ENCODE measurements at places on chromosomes 7 and 10. TPM values are rescaled to one million over a fixed set of nuclear protein-coding genes. Genes with fewer than 3 reads are reported as not detected.

DNA sequence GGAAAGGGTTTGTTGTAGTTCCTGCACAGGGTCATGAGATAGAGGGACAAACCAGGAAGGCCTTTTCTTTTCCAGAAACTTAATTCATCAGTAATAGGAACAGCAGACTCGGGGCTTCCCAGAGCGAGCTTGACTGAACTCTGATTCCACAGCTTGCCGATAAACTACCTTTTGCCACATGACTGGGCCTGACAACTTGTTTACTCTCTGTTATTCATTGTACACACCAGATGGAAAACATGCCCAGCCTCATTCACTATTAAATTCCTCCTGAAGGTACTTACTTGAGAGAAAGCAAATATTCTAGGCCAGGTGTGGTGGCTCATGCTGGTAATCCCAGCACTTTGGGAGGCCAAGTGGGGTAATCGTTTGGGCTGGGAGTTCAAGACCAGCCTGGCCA, 77.1 kb upstream of the FGFR2 start:
- DNase-seq, result no peak

GRCh38 chr10:90432866-90433265, 425.0 kb downstream of the HTR7 start:
- DNase-seq, result no peak

GRCh38 chr10:93245779-93246178, 172.1 kb downstream of the CYP26A1 start:
- no peak for DNase-seq

DNA sequence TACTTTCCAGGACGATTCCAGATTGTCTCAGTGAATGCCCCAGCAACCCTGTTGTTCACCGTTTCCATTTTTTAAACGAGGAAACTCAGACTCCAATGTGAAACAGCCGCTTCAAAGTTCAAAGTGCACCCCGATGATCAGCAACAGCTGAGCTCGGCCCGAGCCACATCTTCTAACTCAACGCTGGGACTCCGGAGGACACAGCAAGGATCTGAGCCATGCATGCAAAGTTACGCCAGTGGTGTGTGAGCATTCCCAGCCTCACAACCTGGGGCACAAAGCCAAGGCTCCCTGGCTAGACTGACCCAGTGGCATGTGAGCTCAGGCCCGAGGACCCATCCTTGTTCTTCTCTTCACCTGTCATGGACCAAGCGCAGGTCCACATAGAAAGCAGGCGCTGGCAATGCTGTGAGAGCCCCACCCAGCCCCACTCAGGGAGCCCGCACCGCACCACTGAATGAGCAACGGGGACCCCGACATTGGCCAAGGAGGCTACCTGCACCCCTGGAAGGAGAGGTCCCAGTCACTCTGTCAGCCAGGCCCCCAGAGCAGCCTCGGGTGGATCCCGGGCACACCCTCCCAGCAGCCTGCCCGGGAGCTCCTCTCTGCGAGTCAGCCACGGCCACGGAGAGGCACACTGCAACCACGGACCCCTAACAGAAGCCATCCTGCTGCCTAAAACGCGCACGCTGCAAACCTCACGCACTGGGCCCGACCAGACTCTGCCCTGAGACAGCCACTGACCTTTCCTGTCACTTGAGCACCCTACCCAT, 82.9 kb downstream of the MAD1L1 start:
- no peak for DNase-seq

GRCh38 chr10:97042081-97042480, 143.7 kb downstream of the SLIT1 start:
- DNase-seq, result no peak

DNA sequence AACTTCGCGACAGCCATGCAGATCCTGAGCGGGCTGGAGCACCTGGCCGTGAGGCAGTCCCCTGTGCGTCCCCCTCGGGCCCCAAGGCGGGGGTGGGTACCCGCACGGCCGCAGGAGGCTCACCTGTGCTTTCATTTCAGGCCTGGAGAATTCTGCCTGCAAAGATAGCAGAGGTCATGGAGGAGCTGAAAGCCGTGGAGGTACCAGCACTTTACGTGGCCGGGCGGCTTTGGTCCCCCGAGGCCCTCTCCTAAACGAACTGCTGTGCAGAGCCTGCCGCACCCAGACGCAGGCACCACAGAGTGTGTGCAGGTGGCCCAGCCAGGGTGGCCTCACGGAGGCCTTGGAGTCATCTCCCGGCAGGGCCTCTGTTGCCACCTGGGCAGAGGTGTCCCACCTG, 11.1 kb upstream of the UTF1 start:
- no peak for DNase-seq

DNA sequence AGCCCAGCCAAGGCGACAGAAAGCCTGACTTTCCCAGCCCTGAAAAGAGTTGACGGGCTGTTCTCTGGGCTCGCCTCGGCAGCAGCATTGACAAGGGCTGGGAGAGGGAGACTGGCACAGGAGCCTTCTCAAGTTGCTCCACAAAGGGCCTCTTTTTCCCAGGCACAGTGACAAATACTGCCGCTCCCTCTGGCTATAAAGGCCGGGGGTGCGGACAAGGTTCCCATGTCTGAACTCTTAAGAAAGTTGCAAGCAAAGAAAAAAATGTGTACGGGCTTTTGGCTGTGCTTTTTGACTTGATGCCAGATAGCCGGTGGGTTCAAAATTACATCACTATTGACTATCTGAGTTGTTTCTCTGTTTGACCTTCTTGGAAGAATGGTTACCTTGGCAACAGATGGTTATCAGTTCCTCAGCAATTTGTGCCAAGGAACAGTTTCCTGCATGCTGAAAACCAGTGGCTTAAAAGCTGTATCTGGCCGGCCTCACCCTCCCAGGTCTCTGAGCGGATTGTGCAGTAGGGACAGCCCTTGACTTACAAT, 115.9 kb upstream of the EEPD1 start:
- no peak for DNase-seq

- no peak for DNase-seq
Measured at GRCh38 chr7:54946764-54947163, 72.1 kb upstream of the EGFR start.

The CHRM2 gene
- 121 TPM for total RNA-seq

The VIM gene
- 930 TPM for total RNA-seq

The MKX gene
- 11.0 TPM for total RNA-seq

The GSTO2 gene
- 2.1 TPM for total RNA-seq

The NANOS1 gene
- 3.9 TPM for total RNA-seq
